ENCODE measurements at places on chromosomes 13 and 19.

DNA sequence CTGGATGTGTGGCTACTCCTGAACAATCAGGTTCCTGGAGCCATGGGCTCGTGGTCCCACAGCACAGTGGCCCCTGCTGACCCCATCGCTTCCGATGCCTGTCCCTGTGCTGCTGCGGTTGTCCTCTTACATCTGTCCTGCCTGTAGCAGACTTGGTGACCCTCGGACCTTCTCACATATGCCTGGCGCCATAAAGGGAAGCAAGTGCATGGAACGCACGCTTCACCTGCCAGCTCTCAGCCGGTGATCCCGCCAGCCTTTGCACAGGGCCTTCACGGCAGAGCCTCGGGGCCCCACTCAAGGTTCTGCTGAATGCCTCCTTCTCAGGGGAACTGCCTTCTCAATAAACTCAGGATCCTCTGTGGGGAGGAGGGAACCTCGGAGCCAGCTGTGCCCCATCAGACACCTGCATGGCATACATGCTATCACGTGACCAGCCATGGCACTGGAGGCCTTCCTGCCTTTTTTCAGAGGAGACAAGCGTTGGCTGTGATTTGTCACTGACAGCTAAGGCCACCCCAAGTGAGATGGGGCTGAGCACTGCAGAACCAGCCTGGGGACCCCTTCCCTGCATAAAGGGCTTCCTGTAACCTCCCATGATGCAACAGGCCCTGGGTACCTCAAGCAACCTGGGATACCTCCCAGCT is 24.3 kb downstream of the PEPD start:
- DNase-seq, result no peak

DNA sequence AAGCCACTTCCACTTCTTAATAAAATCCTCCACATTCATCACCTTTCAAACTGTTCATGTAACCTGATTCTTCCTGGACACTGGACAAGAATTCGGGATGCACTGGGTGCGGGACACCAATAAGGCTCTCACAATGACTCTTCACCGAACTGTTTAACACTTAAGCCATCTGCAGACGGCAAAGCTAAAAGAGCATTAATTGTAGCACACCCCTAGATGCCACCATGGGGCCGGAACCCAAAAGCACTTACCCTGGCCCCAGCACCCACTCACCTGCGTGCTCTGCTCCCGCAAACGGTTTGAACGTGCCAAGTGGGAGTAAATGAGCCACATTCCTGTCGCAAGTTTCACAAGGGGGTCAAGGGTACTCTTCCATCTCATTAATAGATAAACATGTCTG is 254.3 kb upstream of the PRR20A start:
- no peak for DNase-seq

GRCh38 chr19:54420383-54421168 is 5.3 kb downstream of the TTYH1 start:
- no peak for DNase-seq

DNA sequence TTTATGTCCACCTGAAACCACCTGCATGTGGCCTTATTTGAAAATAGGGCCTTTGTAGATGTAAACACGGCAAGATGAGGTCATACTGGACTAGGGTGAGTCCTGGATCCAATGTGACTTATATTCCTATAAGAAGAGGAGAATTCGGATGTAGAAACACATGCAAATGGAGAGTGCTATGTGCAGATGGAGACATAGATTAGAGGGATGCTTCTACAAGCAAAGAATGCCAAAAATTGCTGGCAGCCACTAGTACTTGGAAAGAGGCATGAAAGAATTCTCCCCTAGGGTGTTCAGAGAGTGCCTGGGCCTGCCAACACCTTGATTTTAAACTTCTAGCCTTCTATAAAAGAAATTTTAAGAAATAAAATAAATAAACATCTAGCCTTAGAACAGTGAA is 226.1 kb downstream of the RFC3 start:
- DNase-seq, result no peak

Data from GM04504 (cell line).